ENCODE measurements at places on chromosomes 2 and 18.

DNA sequence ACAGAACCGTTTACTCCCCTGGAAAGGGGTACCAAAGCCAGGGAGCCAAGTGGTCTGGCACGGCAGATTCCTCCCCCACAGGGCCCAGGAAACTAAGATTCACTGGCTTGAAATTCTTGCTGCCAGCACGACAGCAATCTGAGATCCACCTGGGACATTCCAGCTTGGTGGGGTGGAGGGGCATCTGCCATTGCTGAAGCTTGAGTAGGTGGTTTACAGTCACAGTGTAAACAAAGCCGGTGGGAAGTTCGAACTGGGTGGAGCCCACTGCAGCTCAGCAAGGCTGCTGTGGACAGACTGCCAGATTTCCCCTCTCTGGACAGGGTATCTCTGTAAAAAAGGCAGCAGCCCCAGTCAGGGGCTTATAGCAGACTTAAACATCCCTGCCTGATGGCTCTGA is 901.7 kb upstream of the LRRTM1 start:
- H3K27ac ChIP-seq: no peak overlapping the region
- H3K4me3 ChIP-seq: no peak overlapping the region
- H3K4me1 ChIP-seq: no peaks in the 10 kb centered on the region
- no peaks in the 10 kb centered on the region for H3K36me3 ChIP-seq
- no peak for DNase-seq
- H3K27me3 ChIP-seq: no peaks in the 10 kb centered on the region

DNA sequence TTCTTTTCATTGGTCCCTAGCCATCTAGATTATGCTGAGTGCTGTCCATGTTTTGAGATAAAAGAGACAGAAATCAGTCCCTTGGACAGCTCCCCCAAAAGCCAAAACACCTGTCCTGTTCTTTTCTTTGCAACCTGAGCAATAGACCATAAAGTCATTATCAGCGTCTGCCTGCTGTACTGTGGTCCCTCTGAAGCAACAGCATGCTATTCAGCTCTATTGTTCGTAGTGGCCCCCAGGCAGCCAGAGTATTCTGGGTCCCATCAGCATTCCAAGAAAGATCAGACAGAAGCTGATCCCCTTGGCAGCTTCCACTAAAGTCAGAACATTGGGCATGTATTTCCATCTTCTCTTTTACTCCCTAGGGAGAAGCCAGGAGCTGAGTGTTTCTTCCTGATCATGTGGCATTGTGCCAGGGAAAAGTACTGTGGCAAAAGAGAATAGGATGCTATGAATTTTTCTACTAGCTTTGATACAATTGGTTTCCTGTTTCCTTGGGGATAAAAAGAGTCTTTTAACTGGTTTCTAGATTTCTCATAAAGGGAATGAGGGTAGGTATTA is 33.6 kb upstream of the ZSWIM2 start:
- no peak for DNase-seq
- no peaks in the 10 kb centered on the region for H3K36me3 ChIP-seq
- H3K4me1 ChIP-seq: no peaks in the 10 kb centered on the region
- no peaks in the 10 kb centered on the region for H3K27me3 ChIP-seq

- no peaks in the 10 kb centered on the region for H3K27me3 ChIP-seq
- no peaks in the 10 kb centered on the region for H3K4me1 ChIP-seq
- H3K27ac ChIP-seq: no peak overlapping the region
- H3K4me3 ChIP-seq: no peak overlapping the region
- no peak for DNase-seq
These were observed 121.7 kb upstream of the TACR1 start for GRCh38 chr2:75320898-75321598.

DNA sequence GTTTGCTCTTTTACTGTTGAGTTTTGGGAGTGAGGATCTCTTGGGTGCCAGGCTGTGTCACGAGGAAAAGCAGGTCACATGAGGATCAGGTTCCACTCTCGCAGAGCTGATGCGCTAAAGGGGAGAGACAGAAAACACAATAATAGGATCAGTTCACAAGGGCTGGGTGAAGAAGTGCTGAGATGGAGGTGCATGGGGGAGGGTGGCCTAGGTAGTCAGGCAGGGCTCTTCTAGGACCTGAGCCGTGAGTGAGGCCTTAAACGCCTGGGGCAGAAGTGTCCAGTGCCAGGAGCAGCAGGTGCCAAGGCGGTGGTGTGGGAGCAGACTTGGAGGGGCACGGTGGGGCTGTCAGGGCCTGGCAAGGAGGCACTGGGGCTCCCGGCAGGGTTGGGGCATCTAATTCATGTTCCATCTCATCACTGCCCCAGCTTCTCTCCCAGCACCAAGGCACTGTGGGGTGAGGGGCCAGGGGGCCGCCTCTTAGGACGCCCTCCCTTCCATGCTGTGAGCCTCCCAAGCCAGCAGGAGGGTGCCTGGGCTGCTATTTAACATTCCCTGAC is 9.3 kb downstream of the KCNIP3 start:
- H3K4me1 ChIP-seq: no peaks in the 10 kb centered on the region
- H3K27ac ChIP-seq: no peak overlapping the region
- no peak overlapping the region for H3K4me3 ChIP-seq
- H3K27me3 ChIP-seq: no peaks in the 10 kb centered on the region
- H3K36me3 ChIP-seq: no peaks in the 10 kb centered on the region
- DNase-seq: no peak

DNA sequence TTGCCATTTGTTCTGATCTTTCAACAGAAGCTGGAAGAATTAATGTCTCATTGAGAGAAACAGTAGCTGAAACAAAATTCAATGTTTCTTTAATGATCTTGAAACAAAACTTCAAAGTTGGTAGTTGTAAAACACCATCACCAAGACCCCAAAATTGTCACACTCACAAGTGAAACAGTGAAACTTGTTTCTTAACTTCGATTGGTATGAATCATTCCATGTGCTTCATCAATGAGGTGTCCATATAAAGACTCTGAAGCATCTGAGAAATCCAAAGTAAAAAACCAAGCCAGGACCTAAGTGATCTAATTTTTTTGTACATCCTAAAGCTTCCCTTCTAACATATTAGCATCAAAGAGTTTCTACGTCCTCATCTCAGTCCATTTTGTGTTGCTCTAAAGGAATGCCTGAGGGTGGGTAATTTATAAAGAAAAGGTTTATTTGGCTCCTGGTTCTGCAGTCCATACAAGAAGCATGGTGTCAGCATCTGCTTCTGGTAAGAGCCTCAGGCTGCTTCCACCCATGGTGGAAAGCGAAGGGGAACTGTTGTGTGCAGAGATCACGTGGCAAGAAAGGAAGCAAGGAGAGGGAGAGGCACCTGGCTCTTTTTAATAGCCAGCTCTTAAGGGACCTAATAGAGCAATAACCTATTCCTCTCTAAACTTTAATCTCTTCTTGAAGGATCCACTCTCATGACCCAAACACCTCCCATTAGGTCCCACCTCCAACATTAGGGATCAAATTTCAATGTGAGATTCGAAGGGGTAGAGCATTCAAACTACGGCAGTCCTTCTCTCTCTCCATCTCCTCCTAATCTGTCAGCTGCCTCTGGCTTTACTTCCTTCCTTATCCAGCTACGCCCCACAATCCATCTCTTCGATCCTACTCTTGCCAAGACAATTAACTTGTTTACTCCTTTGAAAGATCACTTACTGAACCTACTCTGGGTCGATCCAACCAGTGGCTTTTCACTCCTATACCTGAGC is 20.7 kb upstream of the TLK1 start:
- peaks cover 4% of the 10 kb centered on the region for H3K4me1 ChIP-seq
- H3K4me3 ChIP-seq: no peak overlapping the region
- peaks cover 2% of the 10 kb centered on the region for H3K27me3 ChIP-seq
- no peak overlapping the region for H3K27ac ChIP-seq

- no peak overlapping the region for H3K27ac ChIP-seq
- H3K36me3 ChIP-seq: no peaks in the 10 kb centered on the region
- H3K27me3 ChIP-seq: no peaks in the 10 kb centered on the region
- no peak overlapping the region for H3K4me3 ChIP-seq
- H3K4me1 ChIP-seq: peaks cover 1% of the 10 kb centered on the region
These were observed 23.6 kb upstream of the SERPINE2 start for GRCh38 chr2:224062481-224063297.

DNA sequence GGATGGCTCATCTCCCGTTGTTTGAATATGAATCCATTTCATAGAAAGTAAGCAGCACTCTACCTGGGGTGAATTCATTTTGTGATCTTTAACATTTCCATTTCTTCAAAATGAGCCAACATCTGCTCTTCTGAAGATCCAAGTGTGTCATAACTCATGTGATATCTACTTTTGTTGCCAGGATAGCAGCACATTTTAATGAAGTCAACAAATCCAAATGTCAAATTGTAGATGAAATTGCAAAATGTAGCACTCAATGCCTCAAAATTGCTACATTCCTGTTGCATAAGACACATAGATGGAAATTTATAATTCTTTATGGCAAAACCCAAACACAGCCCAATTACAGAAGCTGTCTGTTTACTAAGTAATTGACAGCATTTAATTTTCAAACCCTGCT is 360.7 kb downstream of the TMX3 start:
- no peaks in the 10 kb centered on the region for H3K4me1 ChIP-seq
- H3K27ac ChIP-seq: no peak overlapping the region
- DNase-seq: no peak
- H3K4me3 ChIP-seq: no peak overlapping the region
- H3K27me3 ChIP-seq: no peaks in the 10 kb centered on the region
- H3K36me3 ChIP-seq: no peaks in the 10 kb centered on the region

DNA sequence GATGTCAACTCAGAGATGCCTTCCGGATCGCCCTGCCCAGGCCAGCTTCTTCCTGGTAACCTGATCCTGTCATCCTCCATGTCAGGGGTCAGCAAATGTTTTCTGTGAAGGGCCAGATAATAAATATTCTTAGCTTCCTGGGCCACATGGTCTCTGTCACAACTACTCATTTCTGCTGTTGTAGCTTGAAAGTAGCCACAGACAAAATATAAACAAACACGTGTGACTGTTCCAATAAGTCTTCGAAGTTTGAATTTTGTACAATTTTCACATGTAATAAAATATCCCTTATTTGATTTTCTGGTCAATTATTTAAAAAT is 35.8 kb downstream of the ANXA4 start:
- H3K4me1 ChIP-seq: peaks cover 55% of the 10 kb centered on the region
- H3K4me3 ChIP-seq: no peak overlapping the region
- peaks cover 5% of the 10 kb centered on the region for H3K36me3 ChIP-seq

GRCh38 chr18:23121133-23121532 is 14.2 kb upstream of the CABLES1 start:
- H3K36me3 ChIP-seq: no peaks in the 10 kb centered on the region
- H3K27me3 ChIP-seq: peaks cover 2% of the 10 kb centered on the region
- H3K4me3 ChIP-seq: no peak overlapping the region
- H3K4me1 ChIP-seq: no peaks in the 10 kb centered on the region

- H3K4me3 ChIP-seq: no peak overlapping the region
- DNase-seq: no peak
- H3K27ac ChIP-seq: peak overlapping the region; percentile 21
- H3K36me3 ChIP-seq: peaks cover 34% of the 10 kb centered on the region
These were observed 22.4 kb upstream of the ARMC9 start for GRCh38 chr2:231176066-231176465.

DNA sequence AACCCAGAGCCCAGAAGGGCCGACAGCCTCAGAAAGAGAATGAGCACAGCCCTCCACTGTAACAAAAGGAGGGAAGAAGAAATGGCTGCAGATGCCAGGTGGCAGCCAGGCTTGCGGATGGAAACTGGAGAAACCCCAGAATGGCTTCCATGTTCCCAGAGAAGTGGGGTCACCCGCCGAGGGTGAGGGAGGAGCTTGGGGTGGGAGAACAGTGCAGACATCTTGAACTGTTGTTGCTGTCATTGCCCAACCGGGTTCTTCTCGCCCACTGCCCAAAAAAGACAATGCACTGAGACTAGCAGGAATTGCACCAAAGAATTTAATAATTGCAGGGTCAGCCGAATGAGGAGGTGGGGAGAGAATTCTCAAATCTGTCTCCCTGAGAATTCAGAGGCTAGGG is 223.2 kb upstream of the RAB6C start:
- no peaks in the 10 kb centered on the region for H3K27me3 ChIP-seq
- no peaks in the 10 kb centered on the region for H3K36me3 ChIP-seq
- H3K4me3 ChIP-seq: no peak overlapping the region
- no peak for DNase-seq
- no peak overlapping the region for H3K27ac ChIP-seq
- no peaks in the 10 kb centered on the region for H3K4me1 ChIP-seq

GRCh38 chr2:39511605-39512433 is 74.7 kb upstream of the MAP4K3 start:
- H3K4me1 ChIP-seq: peaks cover 49% of the 10 kb centered on the region
- H3K27ac ChIP-seq: peak overlapping the region; percentile 66
- DNase-seq: no peak
- peaks cover 5% of the 10 kb centered on the region for H3K27me3 ChIP-seq

- H3K27ac ChIP-seq: no peak overlapping the region
- H3K4me3 ChIP-seq: no peak overlapping the region
- no peaks in the 10 kb centered on the region for H3K36me3 ChIP-seq
- no peaks in the 10 kb centered on the region for H3K27me3 ChIP-seq
- H3K4me1 ChIP-seq: no peaks in the 10 kb centered on the region
These were observed 42.2 kb upstream of the ZSWIM2 start for GRCh38 chr2:186891185-186891621.

DNA sequence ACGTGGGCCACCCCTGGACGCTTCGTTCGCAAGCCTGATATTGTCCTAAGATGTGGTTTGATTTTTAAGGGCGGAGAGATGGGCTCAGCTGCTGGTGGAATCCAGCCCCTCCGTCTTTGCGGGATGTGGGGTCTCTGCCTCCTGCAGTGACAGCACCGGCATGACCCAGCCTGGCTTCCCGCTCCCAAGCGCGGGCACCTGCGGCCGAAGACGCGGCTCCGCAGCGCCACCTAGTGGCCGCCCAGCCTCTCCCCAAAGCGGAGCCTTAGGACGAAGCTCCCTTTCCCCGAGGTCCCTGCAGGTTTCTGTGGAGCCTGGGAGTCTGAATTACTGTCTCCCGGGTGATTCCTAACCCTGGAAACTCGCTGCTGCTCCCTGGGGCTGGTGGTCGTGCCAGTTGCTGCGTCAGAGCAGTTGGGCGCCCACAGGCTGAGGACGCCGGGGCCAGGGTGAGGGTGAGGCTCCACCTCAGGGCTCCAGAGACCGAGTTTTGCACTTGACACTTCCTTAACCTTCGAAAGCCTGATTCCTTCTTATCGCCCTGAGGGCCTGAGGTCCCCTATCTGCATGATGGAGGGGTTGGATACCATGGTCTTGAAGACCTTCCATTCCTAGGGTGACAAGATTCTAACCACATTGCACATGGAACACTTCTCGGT is 137.5 kb downstream of the TPO start:
- peaks cover 10% of the 10 kb centered on the region for H3K27me3 ChIP-seq
- no peaks in the 10 kb centered on the region for H3K36me3 ChIP-seq
- peaks cover 15% of the 10 kb centered on the region for H3K4me1 ChIP-seq
- no peak overlapping the region for H3K4me3 ChIP-seq
- peak; percentile 75 for DNase-seq

DNA sequence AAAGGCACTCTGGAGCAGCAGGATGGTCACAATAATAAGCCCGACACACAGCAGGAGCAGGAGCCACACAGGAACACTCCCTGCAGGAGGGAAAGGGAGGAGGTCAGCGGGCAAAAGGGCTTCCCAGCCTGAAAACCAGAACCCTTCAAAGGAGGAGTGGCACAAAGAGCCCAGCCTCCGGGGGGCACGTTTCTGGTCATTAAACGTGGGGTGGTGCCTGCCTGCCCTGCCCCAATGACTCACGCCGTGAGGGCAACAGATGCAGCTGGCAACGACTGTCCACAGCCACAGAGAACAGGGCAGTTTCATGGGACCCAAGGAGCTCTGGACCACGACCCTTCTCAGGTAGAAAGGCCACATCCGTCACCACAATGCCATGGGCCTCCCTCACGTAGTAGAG is 3.0 kb downstream of the PREB start:
- H3K4me1 ChIP-seq: peaks cover 25% of the 10 kb centered on the region
- H3K4me3 ChIP-seq: no peak overlapping the region
- no peak overlapping the region for H3K27ac ChIP-seq
- peaks cover 2% of the 10 kb centered on the region for H3K27me3 ChIP-seq
- peaks cover 24% of the 10 kb centered on the region for H3K36me3 ChIP-seq

GRCh38 chr18:54557958-54558357 is 33.1 kb upstream of the DYNAP start:
- no peaks in the 10 kb centered on the region for H3K4me1 ChIP-seq
- peaks cover 2% of the 10 kb centered on the region for H3K27me3 ChIP-seq
- no peak for DNase-seq
- H3K27ac ChIP-seq: no peak overlapping the region
- H3K4me3 ChIP-seq: no peak overlapping the region
- H3K36me3 ChIP-seq: no peaks in the 10 kb centered on the region
